A172 (cell line): ENCODE measurements at places on chromosomes 16 and 17.

- DNase-seq, result peak; percentile 47
Observed at GRCh38 chr17:41474863-41475262, 6.1 kb downstream of the KRT35 start.

DNA sequence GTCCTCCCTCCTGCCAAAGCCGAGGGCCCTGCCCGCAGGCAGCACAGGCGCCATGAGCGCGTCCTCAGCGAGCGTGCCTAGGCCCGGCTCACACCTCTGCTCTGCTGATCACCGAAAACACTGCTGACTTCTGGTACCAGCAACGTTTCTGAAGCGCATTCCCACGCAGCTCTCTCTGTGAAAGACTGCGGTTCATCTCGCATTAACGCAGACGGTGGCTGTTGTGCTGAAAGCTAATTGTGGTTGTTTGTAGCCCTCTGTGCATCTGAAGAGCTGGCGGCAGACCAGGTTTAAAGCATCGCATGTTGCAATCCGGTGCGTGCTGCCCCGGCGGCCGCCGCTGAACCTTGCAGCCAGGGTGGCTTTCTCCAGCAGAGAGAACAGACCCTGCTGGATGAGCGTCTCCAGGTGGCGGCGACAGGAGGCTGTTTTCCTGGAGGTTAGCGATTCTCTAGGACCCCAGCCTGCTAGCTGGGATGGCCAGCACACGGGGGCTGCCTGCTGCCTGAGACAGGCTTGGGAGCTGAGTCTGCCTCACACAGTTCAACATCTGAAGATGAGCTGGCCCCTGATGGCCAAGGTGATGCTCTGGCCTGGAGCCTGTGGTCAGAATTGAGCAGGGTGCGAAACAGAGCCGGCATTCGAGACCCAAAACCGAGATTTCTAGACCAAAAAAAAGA, 49.8 kb upstream of the CHMP6 start:
- no peak for DNase-seq

GRCh38 chr16:88809068-88809675, 2.6 kb downstream of the APRT start:
- DNase-seq, result peak; percentile 22

GRCh38 chr17:5370411-5370810, 49.1 kb downstream of the NUP88 start:
- no peak for DNase-seq

- DNase-seq, result no peak
Observed at GRCh38 chr16:78416400-78416799, 316.9 kb downstream of the WWOX start.

GRCh38 chr17:51056813-51057510, 63.7 kb downstream of the SPAG9 start:
- DNase-seq, result peak; percentile 61

GRCh38 chr16:50675686-50676610, 5.2 kb downstream of the SNX20 start:
- no peak for DNase-seq

GRCh38 chr17:38851434-38851833, 2.1 kb downstream of the RPL23 start:
- DNase-seq, result no peak

- DNase-seq, result no peak
Observed at GRCh38 chr17:83171661-83172060, 92.3 kb downstream of the METRNL start.

DNA sequence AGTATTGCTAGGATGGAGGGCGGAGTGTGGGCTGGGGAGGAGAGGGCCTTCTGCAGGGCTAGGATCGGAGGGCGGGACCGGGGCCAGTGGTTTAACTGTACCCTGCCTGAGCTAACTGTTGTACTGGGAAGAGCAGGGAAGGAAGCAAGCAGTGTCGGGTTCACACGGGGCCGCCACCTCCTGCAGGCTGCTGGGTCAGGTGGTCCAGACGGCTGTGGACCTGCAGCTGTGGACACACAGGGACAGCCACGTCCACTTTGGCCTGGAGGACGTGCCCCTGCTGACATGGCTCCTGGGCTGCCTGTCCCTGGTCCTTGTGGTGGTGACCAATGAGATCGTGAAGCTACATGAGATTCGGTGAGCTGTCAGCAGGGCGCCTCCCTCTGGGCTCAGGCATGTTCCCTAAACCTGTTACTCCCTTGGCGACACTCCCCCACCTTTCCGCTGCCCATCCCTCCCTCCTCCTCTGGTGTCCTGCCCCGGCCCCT, 16.6 kb downstream of the CASKIN2 start:
- DNase-seq, result no peak

DNA sequence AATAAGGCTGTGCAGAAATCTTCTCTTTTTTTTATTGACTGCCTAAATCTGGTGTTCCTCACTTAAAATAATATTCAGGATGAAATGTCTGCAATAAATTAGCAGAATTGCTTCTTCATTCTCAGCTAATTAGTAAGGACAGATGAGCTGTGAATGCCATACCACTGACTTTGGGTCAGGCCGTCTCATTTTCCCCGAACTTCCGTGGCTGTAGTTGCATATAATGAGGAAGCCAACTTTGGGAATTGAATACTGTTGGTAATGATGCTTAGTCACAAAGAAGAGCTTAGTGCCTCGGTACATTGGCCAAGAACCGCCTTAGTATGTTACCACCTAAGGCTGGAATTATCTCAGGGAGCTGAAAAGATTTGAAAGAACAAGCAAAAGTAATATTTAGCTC, 47.6 kb downstream of the NUP93 start:
- DNase-seq, result no peak

DNA sequence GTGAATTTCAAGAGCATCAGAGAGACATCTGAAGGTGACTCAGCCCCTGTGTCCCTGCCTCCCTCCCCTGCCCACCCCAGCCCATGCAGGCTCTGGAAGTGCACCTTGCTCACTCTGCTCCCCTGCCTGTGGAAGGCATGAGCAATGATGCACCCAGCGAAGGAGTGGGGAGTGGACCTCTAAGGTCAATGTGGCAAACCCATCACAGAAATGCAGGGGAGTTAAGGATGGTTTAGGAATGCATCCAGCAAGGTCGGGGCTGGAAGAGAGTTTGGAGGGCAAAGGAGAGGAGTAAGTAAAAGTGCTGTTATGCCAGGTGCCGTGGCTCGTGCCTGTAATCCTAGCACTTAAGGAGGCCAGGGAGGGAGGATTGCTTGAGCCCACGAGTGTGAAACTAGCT, 61.9 kb downstream of the CYB5B start:
- DNase-seq, result no peak

- no peak for DNase-seq
Observed at GRCh38 chr17:16345565-16345964, 7.7 kb downstream of the CENPV start.

DNA sequence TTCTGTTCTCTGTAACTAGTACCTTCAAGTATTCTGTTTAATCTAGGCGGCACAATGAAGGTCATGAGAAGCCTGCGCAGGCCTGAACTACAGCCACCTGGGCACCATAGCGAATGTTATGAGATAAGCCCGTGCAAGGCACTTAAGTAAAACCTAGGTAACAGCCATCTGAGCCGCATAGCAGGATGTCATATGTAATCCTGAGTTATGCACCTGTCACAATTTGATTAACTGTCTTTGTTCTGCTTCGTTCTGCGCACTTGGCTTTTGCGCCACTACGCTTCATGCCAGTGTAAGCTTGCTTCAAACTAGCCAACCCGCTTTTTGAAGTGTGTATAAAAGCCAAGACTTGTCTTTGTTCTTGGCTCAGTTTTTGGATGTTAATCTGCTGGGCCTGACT, 449.8 kb downstream of the KCNJ18 start:
- DNase-seq, result no peak

DNA sequence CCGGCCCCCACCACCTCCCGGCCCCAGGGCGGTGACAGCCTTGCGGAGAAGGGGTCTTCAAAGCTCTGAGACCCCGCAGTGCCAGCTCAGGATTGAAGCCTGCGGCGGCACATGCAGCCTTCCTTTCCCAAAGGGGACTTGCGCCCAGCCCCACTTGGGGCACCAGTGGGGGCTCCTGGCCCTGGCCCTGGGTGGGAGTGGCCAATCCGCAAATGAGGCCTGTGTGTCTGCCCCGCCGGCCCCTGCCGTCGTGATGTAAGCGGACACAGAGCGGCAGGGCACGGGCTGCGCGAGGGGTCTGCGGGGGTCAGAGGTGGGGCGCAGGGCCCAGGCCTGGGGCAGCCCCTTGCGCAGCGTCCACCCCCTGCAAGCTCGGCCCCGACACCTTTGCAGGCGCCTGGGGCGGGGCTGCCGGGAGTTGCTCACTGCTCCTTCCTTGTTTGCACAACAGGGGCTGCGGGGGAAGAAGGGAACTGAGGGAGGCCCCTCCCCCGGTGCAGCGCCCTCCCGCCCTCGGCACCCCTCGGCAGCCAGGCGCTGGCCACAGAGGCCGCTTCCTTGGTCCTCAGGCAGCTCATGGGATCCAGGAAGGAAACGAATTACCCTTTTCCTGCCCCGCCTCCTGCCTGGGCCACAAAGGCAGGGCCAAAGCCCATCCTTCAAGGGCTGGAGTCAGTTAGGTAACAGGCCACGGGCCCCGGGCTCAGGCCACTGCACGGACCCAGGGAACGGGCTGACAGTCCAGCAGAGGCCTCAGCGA, 2.9 kb downstream of the SLC16A3 start:
- DNase-seq, result peak; percentile 69

GRCh38 chr17:49053171-49053829, 56.1 kb downstream of the IGF2BP1 start:
- DNase-seq, result no peak

GRCh38 chr17:56793531-56793930, 40.2 kb downstream of the C17orf67 start:
- DNase-seq, result no peak

- no peak for DNase-seq
Observed at GRCh38 chr16:22732400-22732799, 81.6 kb upstream of the HS3ST2 start.

DNA sequence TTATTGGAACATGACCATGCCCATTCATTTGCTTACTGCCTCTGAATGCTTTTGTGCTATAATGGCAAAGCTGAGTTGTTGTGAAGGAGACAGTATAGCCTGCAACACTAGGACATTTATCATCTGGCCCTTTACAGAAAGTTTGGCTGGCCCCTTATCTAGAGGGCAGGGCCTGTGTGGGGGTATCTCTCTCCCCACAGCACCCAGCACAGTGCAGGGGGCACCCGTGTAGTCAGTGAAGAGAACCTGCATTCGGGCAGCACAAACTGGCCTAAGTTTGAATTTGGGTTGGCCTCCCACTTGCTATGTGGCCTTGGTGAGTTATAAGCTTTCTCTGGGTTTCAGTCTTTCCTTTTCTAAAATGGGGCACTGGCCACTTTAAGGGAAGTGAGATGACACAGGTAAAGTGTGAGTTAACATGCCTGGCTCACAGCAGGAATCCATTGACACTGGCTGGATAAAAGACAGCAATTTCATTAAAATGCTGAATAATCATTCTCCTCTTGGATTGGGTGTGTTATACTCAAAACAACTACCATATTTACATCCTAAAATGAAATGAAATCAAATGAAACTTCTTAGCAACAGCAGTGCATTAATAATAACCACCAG, 12.1 kb downstream of the UBE2O start:
- no peak for DNase-seq

- no peak for DNase-seq
Observed at GRCh38 chr17:45116434-45117016, 15.8 kb downstream of the PLCD3 start.

DNA sequence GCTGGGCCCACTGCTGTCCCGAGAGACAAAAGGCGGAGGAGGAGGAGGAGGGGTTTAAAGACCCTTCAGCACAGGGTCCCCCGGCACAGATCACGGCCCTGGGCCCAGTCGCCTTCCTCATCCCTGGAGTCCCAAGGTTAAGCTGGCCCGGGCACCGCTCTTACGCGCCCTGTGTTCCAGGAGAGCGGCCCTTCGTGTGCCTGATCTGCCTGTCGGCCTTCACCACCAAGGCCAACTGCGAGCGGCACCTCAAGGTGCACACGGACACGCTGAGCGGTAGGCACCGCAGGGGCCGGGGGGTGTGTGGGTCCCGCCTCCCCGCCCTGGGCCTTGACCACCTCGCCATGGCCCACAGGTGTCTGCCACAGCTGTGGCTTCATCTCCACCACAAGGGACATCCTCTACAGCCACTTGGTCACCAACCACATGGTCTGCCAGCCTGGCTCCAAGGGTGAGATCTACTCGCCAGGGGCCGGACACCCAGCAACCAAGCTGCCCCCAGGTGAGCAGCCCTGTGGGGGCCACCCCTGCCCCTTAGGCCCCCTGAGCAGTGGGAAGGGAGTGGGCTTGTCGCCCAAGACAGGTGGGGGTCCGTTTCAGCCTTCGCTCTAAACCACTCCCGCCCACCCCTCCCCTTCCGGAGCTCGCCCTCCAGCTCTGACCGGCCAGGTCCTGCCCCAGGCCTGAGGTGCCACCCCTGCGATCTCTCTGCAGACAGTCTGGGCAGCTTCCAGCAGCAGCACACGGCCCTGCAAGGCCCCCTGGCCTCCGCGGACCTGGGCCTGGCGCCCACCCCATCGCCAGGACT, 37.6 kb upstream of the ZC3H18 start:
- DNase-seq, result no peak

- no peak for DNase-seq
Observed at GRCh38 chr16:69620573-69620972, 54.8 kb downstream of the NFAT5 start.

DNA sequence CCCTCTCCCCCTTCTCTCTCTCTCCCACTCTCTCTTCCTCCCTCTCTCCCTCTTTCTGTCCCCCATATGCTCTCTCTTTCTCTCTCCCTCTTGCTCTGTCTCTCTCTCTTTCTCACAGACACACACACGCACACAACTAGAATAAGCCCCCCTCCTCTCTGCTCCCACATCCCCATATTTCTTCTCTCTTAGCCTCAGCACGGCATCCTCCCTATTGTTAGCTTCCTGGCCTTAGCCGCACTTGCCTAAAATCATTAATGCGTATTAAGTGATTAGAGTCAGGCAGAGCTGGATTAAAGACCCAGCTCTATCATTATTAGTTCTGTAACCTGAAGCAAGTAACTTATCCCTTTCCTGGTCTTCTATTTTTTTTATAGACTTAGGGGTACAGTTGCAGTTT, 319.0 kb upstream of the C16orf82 start:
- DNase-seq, result no peak

DNA sequence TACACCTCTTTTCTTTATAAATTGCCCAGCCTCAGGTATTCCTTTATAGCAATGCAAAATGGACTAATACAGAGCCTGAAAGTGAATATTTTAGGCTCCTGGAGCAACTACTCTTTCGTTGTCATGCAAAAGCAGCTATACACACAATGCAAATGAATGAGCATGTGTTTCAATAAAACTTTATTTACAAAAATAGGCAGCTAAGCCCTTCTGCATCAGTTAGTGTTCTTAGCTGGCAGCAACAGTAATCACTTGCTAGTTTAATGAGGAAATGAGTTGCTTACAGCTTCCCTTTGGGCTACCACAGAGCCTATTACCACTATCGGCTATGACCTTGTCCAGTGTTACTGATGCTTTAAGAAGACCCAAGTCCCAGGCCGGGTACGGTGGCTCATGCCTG, 402.9 kb downstream of the XYLT1 start:
- DNase-seq, result no peak

DNA sequence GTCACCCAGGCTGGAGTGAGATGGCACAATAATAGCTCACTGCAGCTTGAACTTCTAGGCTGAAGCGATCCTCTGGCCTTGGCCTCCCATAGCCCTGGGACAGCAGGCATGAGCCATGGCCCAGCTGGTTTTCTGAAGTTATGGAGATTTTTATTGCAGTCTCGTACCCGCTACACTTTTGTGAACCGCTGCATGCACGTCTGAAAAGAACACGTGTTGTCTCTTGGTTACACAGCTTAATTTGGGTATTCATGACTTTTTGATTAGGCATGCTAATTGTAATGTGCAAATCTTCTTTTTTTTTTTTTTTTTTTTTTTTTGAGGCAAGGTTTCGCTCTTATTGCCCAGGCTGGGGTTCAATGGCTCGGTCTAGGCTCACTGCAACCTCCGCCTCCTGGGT, 13.4 kb downstream of the SLC25A10 start:
- no peak for DNase-seq
